ENCODE measurements at places on chromosomes 3 and 15.

DNA sequence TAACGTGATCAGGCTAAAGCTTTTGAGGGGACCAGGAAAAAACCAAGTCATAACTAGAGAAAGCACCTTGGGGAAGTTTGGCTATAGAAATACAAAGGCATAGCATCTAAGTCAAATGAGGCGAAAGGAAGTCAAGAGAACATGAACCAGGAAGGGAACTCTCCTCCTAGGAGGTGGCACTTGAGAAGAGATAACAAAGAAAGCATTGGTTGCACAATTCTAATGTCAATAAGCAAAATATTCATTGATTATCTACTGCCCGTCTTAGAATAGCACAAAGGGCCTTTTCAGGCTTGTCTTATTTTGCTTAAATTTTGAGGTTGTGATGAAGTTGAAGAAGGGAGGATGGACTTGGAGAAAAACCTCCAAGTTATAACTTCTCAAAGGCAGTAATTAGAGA, 73.4 kb downstream of the ALCAM start:
- DNase-seq, result no peak

GRCh38 chr15:20272422-20273184, 269.0 kb downstream of the GOLGA6L6 start:
- no peak for DNase-seq

- no peak for DNase-seq
These were observed 52.8 kb downstream of the FAM43A start for GRCh38 chr3:194738254-194739093.

GRCh38 chr15:58518626-58519025, 86.8 kb downstream of the LIPC start:
- no peak for DNase-seq

DNA sequence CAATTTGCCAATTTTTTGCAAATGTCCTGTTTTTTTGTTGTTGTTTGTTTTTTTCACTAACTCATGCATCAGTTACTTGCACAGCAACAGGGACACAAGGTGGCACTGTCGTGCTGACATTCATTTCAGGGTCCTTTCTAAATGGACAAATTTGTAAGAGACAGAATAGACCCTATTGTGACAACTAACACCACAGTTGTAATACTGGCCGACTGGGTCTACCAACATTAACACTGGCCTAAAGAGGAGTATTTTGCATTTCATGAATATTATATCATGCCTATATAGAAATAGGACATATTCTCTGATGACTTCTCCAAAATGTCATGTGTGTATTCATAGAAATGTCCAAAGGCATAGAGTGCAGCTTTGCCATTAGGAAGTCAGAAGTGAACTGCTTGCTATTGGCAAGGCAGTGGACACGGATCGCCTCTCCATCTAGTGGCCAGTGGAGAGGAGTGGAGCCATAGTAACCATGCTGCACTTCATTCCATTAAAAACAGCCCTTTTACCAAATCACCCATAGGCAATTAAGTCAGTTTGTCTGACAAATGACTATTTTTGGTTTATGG, 54.8 kb downstream of the ZBTB20 start:
- no peak for DNase-seq

- no peak for DNase-seq
These were observed 20.8 kb upstream of the CCR9 start for GRCh38 chr3:45865563-45865962.

DNA sequence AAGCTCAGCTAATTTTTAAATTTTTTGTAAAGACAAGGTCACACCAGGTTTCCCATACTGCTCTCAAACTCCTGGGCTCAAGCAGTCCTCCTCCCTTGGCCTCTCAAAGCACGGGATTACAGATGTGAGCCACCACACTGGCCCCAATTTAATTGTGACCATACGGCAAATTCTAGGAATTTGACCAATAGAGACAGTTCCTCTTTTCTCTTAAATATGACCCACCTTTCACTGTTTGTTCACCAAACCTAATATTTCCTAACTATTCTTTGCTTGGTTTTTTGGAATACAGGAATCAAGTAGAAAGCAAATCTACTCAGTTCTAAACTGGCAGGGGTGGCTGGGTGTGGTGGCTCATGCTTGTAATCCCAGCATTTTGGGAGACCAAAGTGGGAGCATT, 264.0 kb downstream of the SHQ1 start:
- no peak for DNase-seq

DNA sequence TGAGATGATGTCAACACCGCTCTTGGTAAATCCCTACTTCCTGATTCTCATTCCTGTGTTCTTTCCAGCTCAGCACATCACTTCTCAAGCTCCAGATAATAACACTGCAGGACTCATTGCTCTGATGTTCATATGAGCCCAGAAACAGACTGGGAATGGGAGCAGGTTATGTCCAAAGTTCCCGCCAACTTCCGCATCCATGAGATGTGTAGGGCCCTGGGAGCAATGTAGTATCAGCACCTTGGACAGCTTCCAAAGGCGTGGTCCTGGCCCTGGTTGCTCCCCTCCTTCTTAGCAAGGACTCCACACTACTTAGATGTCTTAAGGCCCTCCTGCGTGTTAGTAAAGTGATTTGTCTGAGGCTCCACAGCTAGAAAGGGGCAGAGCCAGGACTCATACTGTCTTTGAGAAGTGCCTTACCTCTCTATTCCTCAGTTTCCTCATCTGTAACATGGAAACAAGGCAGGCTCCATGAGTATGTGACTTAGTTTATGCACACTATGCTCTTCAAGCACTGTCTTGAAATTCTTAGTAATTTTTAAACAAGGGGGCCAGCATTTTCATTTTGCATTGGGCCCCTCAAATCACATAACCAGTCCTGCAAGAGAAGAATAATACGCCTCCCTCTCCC, 27.9 kb upstream of the SLC6A1 start:
- DNase-seq, result no peak

- DNase-seq, result no peak
These were observed 268.7 kb upstream of the THRB start for GRCh38 chr3:24763393-24763792.

DNA sequence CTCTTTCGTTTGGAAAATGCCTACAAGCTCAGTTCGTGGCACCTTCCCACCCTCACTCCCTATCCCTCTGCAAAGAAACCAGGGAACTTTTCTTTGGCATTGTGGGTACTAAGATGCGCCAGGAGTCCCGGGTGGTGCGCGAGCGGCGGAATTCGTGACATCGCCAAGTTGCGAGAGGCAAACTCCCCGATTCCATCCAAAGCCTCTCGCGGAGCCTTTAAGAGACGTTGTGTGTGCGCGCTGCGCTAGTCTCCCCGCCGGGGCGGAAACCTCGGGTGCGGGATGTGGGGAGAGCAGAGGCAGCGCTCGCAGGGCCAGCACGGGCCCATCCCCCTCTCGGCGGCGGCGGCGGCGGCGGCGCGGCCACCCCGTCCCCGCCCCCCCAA, 443 bp upstream of the NR2F2 start:
- no peak for DNase-seq

GRCh38 chr3:16849795-16850194, 35.0 kb upstream of the PLCL2 start:
- no peak for DNase-seq

DNA sequence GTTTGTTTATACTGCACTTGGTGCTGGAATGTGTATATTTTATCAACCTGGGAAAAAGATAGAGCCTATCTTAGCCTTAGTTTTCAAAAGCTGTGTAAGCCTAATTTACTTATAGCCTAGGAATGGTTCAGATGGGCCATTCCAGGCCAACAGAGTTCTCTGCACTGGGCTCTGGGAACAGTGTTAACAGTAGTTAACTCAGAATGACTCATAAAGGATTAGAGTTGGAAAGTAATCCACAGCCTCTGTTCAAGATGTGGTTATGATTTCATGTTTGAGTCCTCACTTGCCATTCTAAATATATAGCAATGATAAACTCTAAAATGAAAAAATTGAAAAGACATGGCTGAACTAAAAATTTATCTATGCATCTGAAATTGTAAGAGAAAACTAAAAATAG, 22.6 kb upstream of the PEX5L start:
- DNase-seq, result no peak

DNA sequence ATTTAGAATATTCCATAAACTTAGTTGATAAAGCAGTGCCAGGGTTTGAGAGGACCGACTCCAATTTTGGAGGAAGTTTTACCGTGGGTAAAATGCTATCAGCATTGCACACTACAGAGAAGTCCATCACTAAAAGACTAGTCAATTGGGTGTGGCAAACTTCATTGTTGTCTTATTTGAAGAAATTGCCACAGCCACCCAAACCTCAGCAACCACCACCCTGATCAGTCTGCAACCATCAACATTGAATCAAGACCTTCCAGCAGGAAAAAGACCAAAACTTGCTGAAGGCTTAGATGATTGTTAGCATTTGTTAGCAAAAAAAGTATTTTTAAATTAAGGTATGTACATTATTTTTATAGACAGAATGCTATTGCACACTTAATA, 60.5 kb downstream of the KLF13 start:
- no peak for DNase-seq

Data from GM12892 (cell line).